ENCODE measurements at places on chromosomes 11 and 22.
A peak's percentile ranks its signal among the peaks of the same experiment; 100 is the strongest.

- DNase-seq = no peak
Observed at GRCh38 chr11:76218449-76219178, 12.3 kb upstream of the WNT11 start.

GRCh38 chr11:92766698-92767097 is 202.8 kb upstream of the MTNR1B start:
- DNase-seq = no peak

DNA sequence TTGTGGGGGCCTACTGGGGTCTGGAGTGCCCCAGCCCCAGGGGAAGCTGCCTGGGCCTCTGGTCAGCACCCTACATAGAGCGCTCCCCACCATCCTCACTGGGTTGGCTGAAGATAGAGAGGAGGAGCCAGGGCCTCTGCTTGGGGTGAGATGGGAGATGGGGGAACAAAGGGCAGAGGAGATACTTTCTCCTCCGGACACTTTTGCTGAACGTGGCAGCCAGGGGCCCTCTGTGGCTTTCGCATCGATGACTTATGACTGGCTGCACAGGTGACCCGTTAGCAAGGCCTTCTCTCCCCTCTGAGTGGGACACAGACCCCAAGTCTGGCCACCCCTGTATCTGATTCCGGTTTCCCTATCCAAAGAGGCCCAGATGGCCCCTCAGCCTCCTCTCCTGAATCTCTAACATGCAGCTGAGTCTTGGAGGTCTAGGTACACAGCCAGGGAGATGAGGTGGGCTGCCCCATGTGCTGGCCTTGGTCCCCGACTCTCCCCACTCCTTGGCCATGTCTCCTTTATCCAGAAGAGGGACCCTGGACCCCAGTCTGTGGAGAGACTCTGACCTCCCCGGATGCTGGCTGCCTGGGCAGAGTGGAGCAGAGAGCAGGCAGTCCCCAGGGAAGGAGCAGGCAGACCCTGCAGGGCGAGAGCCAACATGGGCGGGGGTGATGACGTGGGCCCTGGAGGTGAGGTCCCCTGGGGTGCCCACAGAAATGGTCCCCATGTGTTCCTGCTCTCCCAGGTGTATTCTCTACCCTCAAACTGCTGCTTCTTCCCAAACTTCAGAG is 59.3 kb upstream of the NECTIN1 start:
- no peak for DNase-seq

GRCh38 chr22:32660292-32660691 is 141.2 kb upstream of the TIMP3 start:
- peak; percentile 10 for DNase-seq

DNA sequence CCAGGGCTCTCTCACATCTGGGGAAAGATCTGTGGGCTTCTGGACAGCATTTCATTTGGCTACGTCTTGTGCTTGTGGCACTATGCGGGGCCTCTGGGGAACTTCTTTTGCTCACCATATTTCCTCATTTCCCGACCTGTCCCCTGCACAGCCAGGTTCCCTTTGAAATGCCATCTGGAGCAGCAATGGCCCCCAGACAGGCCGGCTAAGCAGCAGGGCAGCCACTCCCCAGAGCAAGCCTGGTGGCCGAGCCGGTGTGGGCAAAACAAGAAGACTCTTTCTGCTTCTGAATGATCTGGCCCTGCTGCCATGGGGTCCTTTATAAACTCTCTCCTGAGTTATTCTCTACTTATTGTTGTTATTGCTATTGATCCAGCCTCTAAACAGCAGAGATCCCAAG is 190.7 kb upstream of the NECTIN1 start:
- no peak for DNase-seq

Measured in activated naive CD8-positive, alpha-beta T cell treated with anti-CD3 and anti-CD28 coated beads, Interleukin-2, amount 50 U/mL, for 16 hours (primary cell).